ENCODE measurements at places on chromosomes 16 and 17.
A peak's percentile ranks its signal among the peaks of the same experiment; 100 is the strongest.

GRCh38 chr16:23040246-23040645 is 109.0 kb downstream of the USP31 start:
- DNase-seq, result no peak

DNA sequence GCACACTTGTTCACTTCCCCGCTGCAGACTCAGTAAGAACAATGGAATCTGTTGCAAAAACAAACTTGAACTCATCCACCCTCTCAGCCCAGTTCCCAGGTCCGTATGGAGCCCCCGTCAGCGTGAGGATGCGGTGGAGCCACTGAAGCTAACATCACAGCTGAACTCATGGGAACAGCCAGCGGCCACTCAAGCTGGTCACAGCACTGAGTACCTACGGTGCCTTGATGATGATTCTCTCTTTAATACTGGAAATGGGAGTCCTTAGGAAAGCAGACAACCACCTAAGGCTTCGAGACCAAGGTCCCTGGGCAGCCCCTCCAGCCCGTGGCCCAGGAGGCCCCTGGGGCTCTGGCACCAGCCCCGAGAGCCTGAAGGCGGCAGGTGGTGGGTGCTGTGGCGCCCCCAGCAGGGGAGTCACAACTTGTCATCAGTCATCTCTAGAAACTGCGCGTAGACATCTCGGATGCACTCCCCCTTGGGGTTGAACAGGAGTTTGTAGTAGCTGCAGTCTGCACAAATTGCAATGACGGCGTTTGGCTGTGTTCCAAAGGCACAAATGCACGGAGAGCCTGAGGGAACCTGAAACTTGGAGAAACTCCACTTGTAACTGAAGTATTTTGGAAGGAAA is 31.0 kb upstream of the RHOT1 start:
- DNase-seq, result no peak

DNA sequence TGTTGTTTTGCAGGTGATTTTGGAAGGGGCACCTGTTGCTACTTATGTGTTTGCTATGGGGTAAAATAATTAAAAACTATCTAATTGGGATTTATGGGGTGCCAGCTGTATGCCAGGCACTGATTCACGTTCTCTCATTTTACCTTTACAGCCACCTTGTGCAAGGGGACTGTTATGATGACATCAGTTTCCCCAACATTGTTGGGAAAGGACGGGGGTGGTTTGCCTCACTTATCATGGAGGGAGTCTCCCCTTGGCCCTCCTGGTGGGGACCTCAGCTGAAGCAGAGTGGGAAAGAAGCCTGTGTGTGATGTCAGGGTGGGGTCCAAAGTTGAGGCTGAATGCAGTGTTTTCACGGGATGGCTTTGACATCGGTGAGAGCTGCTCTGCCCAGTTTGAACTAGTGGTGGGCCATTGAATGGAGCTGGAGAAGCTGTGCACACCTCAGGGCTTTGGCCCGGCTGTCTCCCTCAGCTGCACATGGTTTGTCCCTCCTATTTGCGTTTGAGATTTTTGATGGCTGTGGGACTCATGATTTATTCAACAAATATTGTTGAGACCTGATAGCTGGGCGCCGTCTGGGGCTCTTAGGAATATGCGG is 36.1 kb downstream of the CMIP start:
- DNase-seq, result no peak

DNA sequence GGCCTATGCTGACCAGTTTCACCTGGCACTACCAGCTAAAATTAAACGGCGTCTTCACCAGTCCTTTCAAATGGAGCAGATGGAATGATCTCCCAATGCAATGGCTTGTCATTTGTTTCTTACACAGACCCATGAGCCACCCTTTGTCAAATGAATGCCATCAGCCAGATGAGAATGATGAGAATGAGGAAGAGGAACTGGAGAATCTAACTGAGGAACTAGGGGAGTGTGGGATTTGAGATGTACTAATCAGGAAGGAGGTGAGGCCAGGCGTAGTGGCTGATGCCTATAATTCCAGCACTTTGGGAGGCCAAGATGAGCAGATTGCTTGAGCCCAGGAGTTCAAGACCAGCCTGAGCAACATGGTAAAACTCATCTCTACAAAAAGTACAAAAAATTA is 116.4 kb downstream of the HS3ST3A1 start:
- no peak for DNase-seq

DNA sequence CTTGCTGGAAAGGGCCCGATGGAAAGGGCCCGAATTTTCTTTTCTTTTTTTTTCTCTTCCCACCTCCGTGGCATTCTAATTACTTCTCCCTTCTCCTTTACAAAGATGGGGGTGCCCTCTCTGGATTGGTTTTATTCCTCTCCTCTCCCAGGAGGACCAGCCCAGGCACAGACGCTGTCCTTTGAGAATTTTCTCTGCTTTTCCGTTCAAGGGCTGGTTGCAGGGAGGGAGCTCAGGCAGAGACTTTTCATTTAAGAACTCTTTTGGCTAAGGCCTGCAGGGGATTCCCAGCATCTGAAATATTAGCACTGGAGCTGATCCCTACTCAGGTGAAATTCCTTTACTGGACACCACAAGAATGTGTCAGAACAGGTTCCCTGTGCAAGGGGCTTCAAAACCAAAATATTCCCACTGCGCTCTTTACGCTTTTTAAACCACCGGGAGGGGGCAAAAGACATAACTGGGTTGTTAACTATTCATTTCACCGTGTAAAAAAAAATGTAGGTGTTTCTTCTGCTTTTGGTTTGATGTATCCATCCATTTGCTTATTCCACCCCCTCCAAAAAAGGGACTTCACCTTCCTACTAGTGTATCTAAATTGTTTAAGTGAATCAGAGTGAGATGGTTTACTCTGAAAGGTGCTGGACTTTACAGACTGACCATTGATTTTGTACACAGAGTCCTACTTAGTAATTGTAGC is 1.4 kb downstream of the NFAT5 start:
- DNase-seq, result peak; percentile 8

GRCh38 chr17:68033636-68034451 is 1.7 kb upstream of the KPNA2 start:
- no peak for DNase-seq

DNA sequence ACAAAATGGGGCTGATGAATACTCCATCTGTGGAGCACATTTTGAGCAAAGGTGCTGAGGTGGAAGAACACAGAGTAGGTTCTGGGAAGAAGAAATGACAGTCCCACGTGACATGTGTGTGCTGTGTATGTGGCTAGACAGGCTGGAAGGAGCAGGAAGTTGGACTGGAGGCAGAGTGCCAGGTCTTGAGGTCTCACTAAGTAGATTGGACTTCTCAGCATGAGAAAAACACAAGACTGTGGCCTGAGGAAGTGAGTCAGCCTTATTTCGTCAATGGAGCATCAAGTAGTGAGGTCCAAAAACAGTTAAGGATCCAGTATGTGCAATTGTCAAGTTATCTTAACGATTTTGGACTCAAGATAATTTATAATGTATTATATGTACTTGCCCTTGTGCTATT is 736.5 kb downstream of the KCNJ2 start:
- DNase-seq, result no peak

GRCh38 chr17:55237268-55237667 is 27.5 kb upstream of the HLF start:
- DNase-seq, result no peak

DNA sequence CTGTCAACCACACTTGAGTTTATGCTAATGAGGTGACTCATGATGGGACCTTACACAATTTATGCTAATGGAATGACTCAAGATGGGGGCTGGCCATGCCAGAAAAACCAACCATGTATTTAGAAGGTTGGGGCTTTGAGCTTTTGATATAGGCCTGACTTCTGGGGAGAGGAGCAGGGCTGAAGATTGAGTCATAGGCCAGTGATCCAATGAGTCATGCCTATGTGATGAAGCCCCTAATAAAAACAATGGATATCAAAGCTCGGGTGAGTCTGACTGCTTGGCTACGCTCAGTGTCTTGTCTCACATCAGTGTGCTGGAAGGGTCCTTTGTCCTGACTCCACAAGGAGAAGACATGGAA is 7.3 kb downstream of the MFSD6L start:
- peak; percentile 47 for DNase-seq

DNA sequence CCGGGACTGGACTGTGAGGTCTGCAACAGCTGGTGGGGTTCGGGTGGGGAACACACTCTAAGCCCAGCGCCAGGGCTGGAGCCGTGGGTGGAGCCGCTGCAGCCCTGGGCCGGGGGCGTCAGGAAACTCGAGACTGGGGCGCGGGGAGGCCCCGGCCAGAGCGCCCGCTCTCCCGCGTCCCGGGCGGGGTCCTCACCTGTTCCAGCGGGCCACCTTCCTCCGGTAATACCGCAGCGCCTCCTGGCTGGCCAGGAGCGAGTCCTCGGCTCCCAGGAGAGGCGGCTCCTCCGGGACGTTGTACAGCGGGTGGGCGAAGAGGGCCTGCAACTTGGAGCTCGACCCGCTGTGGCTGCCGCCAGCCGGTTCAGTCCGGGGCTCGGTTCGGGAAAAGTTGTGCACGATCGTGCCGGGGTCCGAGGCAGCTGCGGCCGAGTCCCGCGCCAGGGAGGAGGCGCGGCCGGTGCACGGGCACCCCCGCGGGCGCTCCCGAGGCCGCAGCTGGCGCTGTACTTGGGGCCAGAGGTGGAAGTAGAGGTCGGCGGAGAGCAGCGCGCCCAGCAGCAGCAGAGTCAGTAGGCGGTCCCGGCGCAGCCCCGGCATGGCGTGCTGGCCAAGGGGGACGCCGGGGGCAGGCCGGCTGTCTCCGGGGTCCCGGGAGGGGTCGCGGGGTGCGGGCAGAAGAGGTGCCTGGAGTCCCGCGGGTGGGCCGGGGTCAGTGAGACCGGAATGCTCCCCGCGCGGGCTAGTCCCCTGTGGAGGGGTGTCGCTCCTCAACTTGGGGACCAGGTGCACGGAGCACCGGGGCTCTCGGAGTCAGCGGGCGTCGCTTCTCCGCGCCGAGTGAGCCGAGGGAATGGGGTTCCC is 868 bp downstream of the FAM20A start:
- no peak for DNase-seq
